Activated CD4-positive, alpha-beta T cell treated with anti-CD3 and anti-CD28 coated beads, Interleukin-2, amount 50 U/mL, for 24 hours (primary cell): ENCODE measurements at places on chromosomes 5 and 9.

- DNase-seq: no peak
These were observed 279.4 kb downstream of the KDM4C start for GRCh38 chr9:7037176-7037575.

- DNase-seq: peak; percentile 0
These were observed 91.8 kb upstream of the TNC start for GRCh38 chr9:115209601-115210306.

DNA sequence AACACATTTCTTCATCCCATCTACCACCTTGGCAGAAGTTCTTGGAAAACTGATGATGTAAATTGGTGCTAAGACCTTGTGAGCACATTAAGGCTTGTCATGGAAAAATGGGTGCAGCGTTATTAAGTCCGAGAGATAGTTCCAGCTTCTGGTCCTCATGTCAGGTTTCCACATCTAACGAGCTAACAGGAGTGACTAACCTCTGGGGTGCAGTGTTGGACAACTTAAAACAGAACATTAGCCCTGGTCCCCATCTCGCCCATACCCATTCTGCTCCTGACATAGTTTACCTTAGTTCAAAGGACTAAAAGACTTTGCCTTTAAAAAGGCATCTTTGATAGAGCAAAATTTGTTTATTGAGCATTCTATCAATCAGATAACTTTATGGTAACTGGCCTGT is 128.0 kb downstream of the SLC1A3 start:
- DNase-seq: no peak

DNA sequence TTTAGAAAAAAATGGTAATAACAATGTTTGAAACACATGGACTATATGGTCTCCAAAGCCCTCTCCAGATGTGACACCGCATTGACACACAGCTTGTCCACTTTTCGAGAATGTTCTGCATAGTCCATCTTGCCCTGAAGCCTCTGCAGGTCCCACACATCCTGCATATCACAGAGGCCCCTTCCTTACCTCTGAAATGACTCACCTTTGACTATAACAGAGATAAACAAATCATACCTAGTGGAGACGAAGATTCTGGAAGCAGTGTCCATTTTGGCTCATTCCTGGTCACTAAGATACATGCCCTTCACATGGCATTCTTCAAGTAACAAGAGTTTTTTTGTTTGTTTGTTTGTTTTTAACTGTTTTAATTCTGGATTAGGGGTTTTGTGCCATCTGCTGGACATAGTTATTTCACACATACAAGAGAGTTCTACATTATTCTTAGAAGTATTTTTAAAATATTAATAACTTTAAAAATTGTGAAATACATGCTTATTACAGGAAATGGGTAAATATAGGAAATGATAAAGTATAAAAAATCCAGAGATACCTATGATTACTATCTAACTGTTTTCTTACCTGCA is 5.1 kb downstream of the ARL14EPL start:
- DNase-seq: no peak

DNA sequence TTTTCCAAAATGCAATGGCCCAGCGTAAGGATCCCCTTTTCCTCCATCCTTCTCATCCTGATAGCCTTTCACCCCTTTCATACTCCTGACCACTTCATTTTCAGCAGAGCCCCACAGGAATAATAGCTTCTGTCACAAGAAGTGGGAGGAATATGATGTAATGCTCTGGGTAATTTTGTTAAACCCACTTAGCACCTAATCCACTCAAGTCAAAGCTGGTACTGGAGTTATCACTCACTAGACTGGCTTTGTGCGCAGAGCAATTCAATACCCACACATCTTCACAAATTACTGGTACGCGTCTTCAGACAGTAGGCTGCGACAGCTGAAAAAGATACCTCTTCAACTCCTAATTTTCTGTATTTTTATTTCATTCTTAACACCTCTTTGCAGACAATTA is 2232.8 kb upstream of the WWC1 start:
- no peak for DNase-seq

- no peak for DNase-seq
These were observed 239.9 kb upstream of the PANK3 start for GRCh38 chr5:168819004-168819621.

DNA sequence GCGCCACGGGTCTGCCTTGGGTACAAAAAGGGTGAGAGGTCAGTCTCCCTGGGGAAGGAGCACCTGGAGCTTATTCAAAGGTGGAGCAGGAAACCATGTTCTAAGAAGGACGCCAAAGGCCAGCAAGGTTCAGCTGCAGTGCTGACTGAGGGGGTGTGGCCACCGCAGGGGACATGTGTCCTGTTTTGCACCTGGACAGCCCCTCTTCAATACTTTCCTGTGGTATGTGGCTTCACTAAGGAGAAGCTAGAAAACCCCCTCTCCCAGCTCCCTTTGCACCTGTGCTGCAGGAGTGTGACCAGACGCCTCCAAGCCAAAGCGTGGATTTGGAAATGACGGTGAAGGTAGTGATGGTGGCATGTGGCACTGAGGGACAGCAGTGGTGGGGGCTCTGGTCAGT is 23.6 kb downstream of the TRIM14 start:
- no peak for DNase-seq

DNA sequence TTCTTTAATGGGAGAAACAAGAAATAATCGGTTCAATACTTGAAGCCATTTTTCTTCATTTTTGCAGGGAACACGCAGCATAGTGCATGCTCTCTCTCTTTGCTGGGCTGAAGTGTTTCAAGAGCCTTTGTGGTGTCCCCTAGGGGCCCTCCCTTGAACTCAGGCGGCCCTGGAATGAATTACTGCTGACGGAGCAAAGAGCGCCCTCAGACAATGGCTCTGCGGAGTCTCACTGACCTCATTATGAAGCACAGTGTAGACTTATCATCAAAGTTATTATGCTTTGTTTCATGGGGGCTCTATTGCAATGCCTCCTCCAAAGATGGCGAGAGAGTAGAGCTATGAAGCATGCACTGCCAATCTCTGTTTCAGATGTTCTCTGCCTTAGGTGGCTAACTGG is 64.8 kb upstream of the ADCY2 start:
- no peak for DNase-seq
